ENCODE measurements at places on chromosomes 6 and 20. TPM values are rescaled to one million over a fixed set of nuclear protein-coding genes. Genes with fewer than 3 reads are reported as not detected.

GRCh38 chr6:30840935-30841643 lies 43.2 kb upstream of the DDR1 start:
- no peaks in the 10 kb centered on the region for H3K36me3 ChIP-seq
- H3K4me1 ChIP-seq, result no peaks in the 10 kb centered on the region
- H3K4me3 ChIP-seq, result no peak overlapping the region
- DNase-seq, result no peak
- no peak overlapping the region for H3K27ac ChIP-seq
- H3K27me3 ChIP-seq, result no peaks in the 10 kb centered on the region

The PRL gene
- not detected for total RNA-seq

The KCNK16 gene
- total RNA-seq, result not detected

The MRPL18 gene
- 67.8 TPM for total RNA-seq

GRCh38 chr6:97717086-97717485 lies 434.1 kb upstream of the MMS22L start:
- H3K27ac ChIP-seq, result no peak overlapping the region
- no peaks in the 10 kb centered on the region for H3K27me3 ChIP-seq
- no peak overlapping the region for H3K4me3 ChIP-seq
- no peaks in the 10 kb centered on the region for H3K4me1 ChIP-seq
- no peaks in the 10 kb centered on the region for H3K36me3 ChIP-seq
- no peak for DNase-seq

The DIDO1 gene
- total RNA-seq, result 130 TPM

GRCh38 chr20:40443753-40444152 lies 245.3 kb downstream of the MAFB start:
- H3K36me3 ChIP-seq, result no peaks in the 10 kb centered on the region
- no peak overlapping the region for H3K4me3 ChIP-seq
- H3K27me3 ChIP-seq, result no peaks in the 10 kb centered on the region
- no peaks in the 10 kb centered on the region for H3K4me1 ChIP-seq
- no peak overlapping the region for H3K27ac ChIP-seq

DNA sequence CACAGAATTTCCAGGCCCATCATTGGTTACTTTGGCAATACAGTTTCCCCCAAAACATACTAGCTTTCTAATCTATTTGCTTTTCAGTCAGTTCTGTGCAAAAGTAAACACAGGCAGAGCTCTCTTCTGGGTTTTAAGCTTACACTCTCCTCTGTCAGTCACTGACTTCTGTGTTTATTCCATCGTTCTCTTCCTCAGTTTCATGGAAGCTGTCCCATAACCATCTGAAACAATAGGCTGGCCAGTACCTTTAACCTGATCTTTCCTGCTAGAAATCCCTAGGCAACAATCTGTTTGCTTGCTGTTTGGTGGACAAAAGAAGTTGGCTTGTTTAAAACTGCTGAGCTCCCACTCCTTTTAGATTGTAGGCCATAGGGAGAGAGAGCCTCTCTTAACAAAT lies 431.5 kb downstream of the HACE1 start:
- no peak for DNase-seq
- H3K4me3 ChIP-seq, result no peak overlapping the region
- no peaks in the 10 kb centered on the region for H3K27me3 ChIP-seq
- no peak overlapping the region for H3K27ac ChIP-seq
- no peaks in the 10 kb centered on the region for H3K4me1 ChIP-seq
- H3K36me3 ChIP-seq, result no peaks in the 10 kb centered on the region

DNA sequence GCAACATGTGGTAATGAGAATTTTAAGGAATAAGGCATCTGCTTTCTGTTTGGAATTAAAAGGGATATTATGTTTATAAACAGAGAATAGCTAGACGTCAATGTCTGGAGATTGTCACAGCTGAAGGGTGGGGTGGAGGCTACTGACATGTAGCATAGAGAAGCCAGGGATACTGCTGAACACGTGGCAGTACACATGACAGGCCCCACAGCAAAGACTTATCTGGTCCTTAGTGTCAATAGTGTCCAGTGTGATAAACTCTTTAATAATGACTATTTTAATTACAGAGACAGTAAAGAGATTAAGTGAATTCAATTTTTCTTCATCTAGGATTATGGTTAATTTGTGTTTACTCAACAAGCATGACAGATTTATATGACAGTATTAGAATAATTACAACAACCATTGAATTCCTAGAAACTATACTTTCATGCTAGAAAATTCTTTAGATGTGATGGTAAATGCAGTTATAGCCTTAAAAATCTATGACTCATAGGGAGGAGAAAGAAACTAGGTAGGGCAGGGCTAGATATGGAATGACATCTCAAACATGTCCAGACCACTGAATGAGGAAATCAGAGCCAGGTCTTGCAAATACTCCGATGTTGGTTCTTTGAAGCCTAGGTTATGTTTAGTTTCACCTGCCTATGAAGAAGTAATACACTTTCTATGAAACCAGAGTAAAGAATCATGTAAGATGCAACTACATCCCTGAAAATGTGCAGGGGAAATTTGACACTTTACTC lies 399.5 kb downstream of the PHF3 start:
- no peaks in the 10 kb centered on the region for H3K36me3 ChIP-seq
- DNase-seq, result no peak
- H3K4me1 ChIP-seq, result no peaks in the 10 kb centered on the region
- no peak overlapping the region for H3K27ac ChIP-seq

The HTR1E gene
- not detected for total RNA-seq

DNA sequence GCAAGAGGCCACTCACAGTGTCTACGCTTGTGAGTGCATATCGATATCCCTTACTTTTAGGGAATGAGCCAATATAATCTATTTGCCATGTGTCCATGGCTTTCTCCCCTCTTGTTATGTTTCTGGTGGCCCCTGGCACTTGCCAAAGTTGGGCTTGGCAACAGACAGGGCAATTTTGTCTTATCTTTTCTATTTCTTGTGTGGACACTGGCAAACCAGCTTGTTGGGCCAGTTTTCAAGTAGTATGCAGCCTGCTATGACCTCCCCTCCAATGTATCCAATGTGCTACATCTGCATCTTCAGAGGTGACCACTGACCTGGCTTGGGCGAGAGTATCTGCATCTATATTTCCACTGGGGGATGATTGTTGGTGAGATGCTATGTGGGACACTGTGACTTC lies 29.2 kb downstream of the GSTA2 start:
- DNase-seq, result no peak
- no peaks in the 10 kb centered on the region for H3K4me1 ChIP-seq
- no peaks in the 10 kb centered on the region for H3K27me3 ChIP-seq

The MCCD1 gene
- total RNA-seq, result not detected

The FAM210B gene
- 19.4 TPM for total RNA-seq

The GSTA3 gene
- total RNA-seq, result not detected

DNA sequence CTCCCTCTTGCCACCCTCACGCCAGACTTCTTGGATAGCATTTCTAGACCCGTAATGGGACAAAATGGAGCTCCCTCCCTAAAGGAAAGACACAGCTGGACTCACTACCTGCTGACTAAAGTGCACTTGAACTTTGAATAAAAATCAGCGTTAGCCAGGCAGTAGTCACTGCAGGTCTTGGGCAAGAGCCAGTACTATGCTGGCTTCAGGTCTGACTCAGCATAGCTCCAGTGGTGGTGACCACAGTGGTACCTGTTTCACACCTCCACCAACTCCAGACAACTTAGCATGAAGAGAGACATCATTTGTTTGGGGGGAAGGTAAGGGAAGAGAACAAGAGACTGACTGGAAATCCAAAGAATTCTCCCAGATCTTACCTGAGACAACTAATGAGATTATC lies 906.8 kb downstream of the GRIK2 start:
- DNase-seq, result no peak
- H3K4me1 ChIP-seq, result no peaks in the 10 kb centered on the region
- H3K27ac ChIP-seq, result no peak overlapping the region
- no peaks in the 10 kb centered on the region for H3K27me3 ChIP-seq
- no peaks in the 10 kb centered on the region for H3K36me3 ChIP-seq
- no peak overlapping the region for H3K4me3 ChIP-seq

DNA sequence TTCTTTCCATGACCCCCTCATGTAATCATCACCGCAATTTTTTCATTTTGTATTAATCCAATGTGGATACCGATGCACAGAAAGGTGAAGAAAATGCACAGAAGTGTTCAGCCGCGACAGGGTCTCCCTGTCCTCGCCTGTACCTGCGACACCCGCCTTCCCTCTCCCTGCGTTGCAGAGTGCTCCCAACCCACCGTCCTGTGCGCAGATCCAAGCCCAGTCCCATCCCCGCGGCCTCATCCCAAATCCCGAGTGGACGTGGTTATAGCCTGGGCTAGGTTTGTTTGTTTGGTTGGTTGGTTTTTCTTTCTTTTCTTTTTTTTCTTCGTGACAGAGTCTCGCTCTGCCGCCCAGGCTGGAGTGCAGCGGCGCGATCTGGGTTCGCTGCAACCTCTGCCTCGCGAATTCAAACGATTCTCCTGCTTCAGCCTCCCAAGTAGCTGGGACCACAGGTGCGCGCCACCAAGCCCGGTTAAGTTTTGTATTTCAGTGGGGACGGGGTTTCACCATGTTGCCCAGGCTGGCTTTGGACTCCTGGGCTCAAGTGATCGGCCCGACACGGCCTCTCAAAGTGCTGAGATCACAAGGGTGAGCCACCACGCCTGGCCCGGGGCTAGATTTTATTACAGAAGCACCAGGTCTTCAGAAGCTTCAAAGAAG lies 536 bp upstream of the RAET1G start:
- H3K4me1 ChIP-seq, result peaks cover 6% of the 10 kb centered on the region
- H3K27me3 ChIP-seq, result peaks cover 16% of the 10 kb centered on the region
- no peak overlapping the region for H3K27ac ChIP-seq
- H3K36me3 ChIP-seq, result no peaks in the 10 kb centered on the region
- H3K4me3 ChIP-seq, result peak overlapping the region; percentile 65

DNA sequence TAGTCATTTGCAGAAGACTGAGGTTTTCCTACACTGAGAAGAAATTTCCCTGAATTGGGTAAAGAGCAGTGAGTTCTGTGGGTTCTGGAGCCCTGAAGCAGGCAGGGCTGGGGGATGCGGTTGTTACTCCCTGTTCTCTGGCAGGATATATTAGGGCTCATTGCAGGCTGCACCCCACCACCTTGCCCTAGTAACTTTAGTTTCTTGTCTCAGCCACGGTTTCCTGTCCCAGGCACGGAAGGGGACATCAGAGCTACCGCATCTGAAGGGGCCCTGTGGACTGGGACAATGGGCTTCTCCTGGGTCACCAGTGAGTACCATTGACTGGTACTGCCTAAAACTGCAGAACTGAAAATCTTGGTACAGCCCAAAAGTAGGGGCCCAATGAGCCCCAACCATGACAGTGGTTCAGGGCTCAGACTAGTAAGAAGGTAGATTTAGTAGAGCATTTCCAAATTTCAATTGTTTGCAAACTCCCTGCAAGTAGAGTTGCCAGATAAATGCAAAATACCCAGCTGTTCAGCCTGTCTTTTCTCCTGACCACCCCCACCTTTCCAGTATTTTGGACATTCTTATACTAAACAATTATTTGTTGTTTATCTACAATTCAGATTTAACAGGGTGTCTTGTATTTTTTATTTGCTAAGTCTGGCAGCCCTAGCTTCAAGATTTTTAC lies 54.5 kb upstream of the EYA2 start:
- H3K27ac ChIP-seq, result no peak overlapping the region
- H3K4me1 ChIP-seq, result no peaks in the 10 kb centered on the region
- H3K36me3 ChIP-seq, result no peaks in the 10 kb centered on the region
- H3K27me3 ChIP-seq, result no peaks in the 10 kb centered on the region
- no peak overlapping the region for H3K4me3 ChIP-seq

DNA sequence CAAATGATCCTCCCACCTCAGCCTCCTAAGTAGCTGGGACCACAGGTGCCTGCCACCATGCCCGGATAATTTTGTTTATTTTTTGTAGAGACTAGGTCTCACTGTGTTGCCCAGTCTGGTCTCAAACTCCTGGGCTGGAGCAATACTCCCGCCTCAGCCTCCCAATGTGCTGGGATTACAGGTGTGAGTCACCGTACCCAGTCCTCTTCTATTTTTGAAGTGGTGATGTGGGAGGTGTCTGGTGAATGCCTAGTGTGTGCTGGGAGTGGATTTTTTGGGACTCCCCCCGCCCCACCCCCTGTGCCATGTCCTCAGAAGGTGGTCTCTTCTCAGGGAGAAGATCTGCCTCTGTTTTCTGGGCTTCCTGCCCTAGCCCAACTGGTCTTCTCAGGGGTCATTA lies 47.9 kb upstream of the CLDN20 start:
- H3K4me3 ChIP-seq, result no peak overlapping the region
- DNase-seq, result no peak
- no peaks in the 10 kb centered on the region for H3K27me3 ChIP-seq
- H3K4me1 ChIP-seq, result no peaks in the 10 kb centered on the region

- H3K4me3 ChIP-seq, result no peak overlapping the region
- DNase-seq, result no peak
- no peak overlapping the region for H3K27ac ChIP-seq
- no peaks in the 10 kb centered on the region for H3K36me3 ChIP-seq
Observed at GRCh38 chr6:149419696-149420404, 19.8 kb downstream of the SUMO4 start.

DNA sequence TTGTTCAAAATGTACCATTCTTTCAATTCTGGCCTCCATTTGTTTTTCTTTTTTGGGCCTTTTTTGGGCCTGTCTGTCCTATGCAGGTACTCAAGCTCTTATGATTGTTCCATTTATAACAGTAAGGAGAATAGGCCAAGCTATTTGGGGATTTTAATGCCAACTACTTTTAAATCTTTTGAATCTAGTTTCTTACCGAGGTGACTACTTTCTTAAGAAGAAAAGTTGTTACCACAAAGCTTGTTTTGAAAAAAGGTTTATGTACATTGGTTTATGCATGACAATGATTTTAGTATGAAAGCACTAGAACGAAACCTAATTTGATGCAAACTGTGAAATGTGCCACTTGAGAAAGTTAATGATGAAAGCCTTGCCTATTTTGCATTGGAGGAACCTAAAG lies 98.3 kb upstream of the MTHFD1L start:
- no peaks in the 10 kb centered on the region for H3K36me3 ChIP-seq
- DNase-seq, result no peak
- no peaks in the 10 kb centered on the region for H3K27me3 ChIP-seq
- H3K27ac ChIP-seq, result no peak overlapping the region
- H3K4me1 ChIP-seq, result no peaks in the 10 kb centered on the region
- no peak overlapping the region for H3K4me3 ChIP-seq

GRCh38 chr20:2871661-2872458 lies 1.4 kb upstream of the PTPRA start:
- no peaks in the 10 kb centered on the region for H3K27me3 ChIP-seq
- no peaks in the 10 kb centered on the region for H3K36me3 ChIP-seq
- peaks cover 24% of the 10 kb centered on the region for H3K4me1 ChIP-seq
- peak overlapping the region; percentile 80 for H3K4me3 ChIP-seq
- DNase-seq, result no peak

GRCh38 chr20:15201602-15202001 lies 864.2 kb upstream of the FLRT3 start:
- no peaks in the 10 kb centered on the region for H3K27me3 ChIP-seq
- no peak overlapping the region for H3K4me3 ChIP-seq
- H3K4me1 ChIP-seq, result no peaks in the 10 kb centered on the region
- no peaks in the 10 kb centered on the region for H3K36me3 ChIP-seq

Measured in naive thymus-derived CD4-positive, alpha-beta T cell (primary cell).